ENCODE measurements at places on chromosomes 5 and 9. TPM values are rescaled to one million over a fixed set of nuclear protein-coding genes. Genes with fewer than 3 reads are reported as not detected.

GRCh38 chr5:39108987-39109386, 34.8 kb upstream of the RICTOR start:
- H3K4me1 ChIP-seq = no peaks in the 10 kb centered on the region
- H3K27me3 ChIP-seq = no peaks in the 10 kb centered on the region

DNA sequence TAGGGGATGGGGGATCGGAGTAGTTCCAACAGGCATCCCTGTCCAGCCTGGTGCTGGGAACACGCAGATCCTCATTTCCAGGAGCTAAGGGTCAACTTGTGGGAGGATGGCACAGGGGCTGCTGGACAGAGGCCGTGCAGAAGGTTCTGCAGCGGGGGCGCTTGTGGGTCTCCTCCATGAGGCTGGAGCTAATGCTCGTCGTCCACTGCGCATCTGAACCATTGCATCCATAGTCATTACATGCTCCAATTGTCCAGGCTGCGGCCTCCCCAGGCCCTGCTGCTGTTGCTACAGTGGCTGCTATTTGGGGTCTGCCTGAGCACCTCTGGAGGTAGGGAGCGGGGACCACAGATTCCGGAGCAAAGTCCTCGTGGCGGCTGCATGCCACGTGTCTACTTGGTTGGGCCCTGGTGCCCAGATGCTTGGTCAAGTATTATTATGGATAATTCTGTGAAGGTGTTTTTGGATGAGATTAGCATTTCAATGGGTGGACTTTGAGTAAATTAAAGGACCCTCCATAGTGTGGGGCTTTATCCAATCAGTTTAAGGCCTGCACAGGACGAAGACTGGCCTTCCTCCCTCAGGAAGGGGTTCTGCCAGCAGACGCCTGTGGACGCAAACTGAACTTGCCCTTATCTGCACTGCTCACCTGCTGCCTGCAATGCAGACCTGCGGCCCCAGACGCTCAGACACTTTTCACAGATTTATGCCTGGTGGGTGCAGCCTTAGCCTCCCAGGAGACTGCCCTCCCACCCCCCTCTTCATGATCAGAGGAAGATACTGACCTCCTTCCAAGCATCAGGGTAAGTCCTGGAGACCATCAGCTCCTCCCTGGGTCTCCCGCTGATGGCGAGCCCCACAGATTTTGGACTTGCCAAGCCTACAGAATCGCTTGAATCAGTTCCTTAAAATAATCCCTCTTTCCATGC, 127.5 kb upstream of the IRX4 start:
- H3K27me3 ChIP-seq = no peaks in the 10 kb centered on the region
- DNase-seq = no peak
- H3K4me1 ChIP-seq = no peaks in the 10 kb centered on the region
- H3K4me3 ChIP-seq = no peak overlapping the region

DNA sequence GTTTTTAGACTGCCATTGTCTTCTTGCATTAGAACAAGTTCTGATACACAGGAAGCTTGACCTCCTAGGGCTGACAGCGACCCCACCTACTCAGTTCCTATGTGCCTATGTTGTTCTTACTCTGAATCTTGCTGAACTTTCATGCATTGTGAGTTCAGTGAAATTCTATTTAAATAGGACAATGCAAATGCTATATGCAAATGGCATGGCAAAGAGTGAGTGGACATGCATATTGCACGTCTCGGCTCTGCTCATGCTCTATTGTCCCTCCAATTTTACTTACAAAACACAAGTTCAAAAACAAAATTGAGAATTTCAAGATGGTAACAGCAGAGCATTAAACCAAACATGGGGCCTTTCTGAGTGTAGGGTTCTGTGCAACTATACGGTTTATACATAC, 5.3 kb upstream of the DCP2 start:
- no peak for DNase-seq
- no peaks in the 10 kb centered on the region for H3K36me3 ChIP-seq
- no peak overlapping the region for H3K27ac ChIP-seq
- no peaks in the 10 kb centered on the region for H3K4me1 ChIP-seq
- no peaks in the 10 kb centered on the region for H3K27me3 ChIP-seq

DNA sequence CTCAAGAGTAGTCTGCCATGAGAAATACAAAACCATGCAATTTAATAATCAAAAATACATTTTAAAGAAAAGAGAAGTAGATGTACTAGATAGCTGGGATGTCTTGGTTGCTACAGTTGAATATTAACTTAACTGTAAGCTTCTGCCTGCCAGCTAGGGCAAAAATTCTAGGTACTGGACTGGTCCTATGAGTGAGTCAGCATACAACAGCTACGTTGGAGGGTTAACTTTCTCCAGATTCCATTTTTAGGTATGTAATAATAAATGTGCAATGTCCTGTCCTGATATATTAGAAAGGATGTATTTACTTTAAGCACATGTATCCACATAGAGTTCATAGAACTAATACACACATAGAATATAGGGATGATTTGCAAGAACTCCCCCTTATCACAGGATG, 230.1 kb downstream of the CAAP1 start:
- DNase-seq = no peak
- H3K4me3 ChIP-seq = no peak overlapping the region

GRCh38 chr9:69460012-69460411, 135.0 kb downstream of the ENTREP1 start:
- DNase-seq = no peak
- H3K4me3 ChIP-seq = no peak overlapping the region
- no peaks in the 10 kb centered on the region for H3K4me1 ChIP-seq

- H3K27me3 ChIP-seq = no peaks in the 10 kb centered on the region
- peak overlapping the region; percentile 47 for H3K27ac ChIP-seq
- DNase-seq = no peak
- peak overlapping the region; percentile 31 for H3K4me3 ChIP-seq
- no peaks in the 10 kb centered on the region for H3K36me3 ChIP-seq
These were observed 41.5 kb upstream of the LARP1 start for GRCh38 chr5:154713615-154714125.

- no peaks in the 10 kb centered on the region for H3K4me1 ChIP-seq
- DNase-seq = no peak
- H3K27ac ChIP-seq = no peak overlapping the region
These were observed 126.9 kb upstream of the ATP10B start for GRCh38 chr5:160978944-160979343.

GRCh38 chr9:137244486-137245449, 3.7 kb downstream of the TUBB4B start:
- H3K27ac ChIP-seq = no peak overlapping the region
- peaks cover 33% of the 10 kb centered on the region for H3K4me1 ChIP-seq
- H3K27me3 ChIP-seq = no peaks in the 10 kb centered on the region
- H3K4me3 ChIP-seq = no peak overlapping the region
- peaks cover 21% of the 10 kb centered on the region for H3K36me3 ChIP-seq

GRCh38 chr9:22863736-22864135, 417.1 kb downstream of the DMRTA1 start:
- no peak overlapping the region for H3K4me3 ChIP-seq
- DNase-seq = no peak
- no peak overlapping the region for H3K27ac ChIP-seq
- H3K4me1 ChIP-seq = no peaks in the 10 kb centered on the region
- no peaks in the 10 kb centered on the region for H3K36me3 ChIP-seq
- no peaks in the 10 kb centered on the region for H3K27me3 ChIP-seq

DNA sequence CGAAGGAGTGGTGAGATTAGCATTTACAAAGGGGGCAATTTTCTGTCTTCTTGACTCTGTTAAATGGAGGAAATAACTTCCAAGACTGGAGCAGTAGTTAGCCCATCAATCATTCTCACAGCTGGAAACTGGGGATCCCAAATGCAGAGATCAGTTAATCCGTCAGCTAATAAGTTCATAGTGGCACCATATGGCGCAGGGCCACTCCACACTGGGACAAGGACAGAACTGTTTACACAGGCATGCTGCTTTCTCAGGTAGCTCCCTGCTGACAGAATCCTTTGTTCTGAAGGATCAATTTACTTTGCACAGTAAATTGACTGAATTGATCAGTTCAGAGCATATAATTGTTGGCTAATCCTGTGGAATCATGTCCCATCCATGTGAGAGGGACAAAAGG, 395.7 kb downstream of the TMEM161B start:
- no peak overlapping the region for H3K4me3 ChIP-seq
- H3K27ac ChIP-seq = no peak overlapping the region
- H3K27me3 ChIP-seq = no peaks in the 10 kb centered on the region
- no peaks in the 10 kb centered on the region for H3K36me3 ChIP-seq
- no peak for DNase-seq

- no peaks in the 10 kb centered on the region for H3K27me3 ChIP-seq
- DNase-seq = no peak
- no peaks in the 10 kb centered on the region for H3K36me3 ChIP-seq
- H3K27ac ChIP-seq = no peak overlapping the region
These were observed 36.1 kb upstream of the SSBP2 start for GRCh38 chr5:81786991-81787390.

GRCh38 chr9:16213781-16214515, 656.5 kb downstream of the BNC2 start:
- DNase-seq = no peak
- no peaks in the 10 kb centered on the region for H3K36me3 ChIP-seq
- H3K27me3 ChIP-seq = no peaks in the 10 kb centered on the region
- no peak overlapping the region for H3K4me3 ChIP-seq
- no peak overlapping the region for H3K27ac ChIP-seq

- H3K36me3 ChIP-seq = peaks cover 36% of the 10 kb centered on the region
- no peaks in the 10 kb centered on the region for H3K4me1 ChIP-seq
- H3K27me3 ChIP-seq = no peaks in the 10 kb centered on the region
- H3K4me3 ChIP-seq = no peak overlapping the region
- H3K27ac ChIP-seq = no peak overlapping the region
These were observed 79.2 kb downstream of the OTULIN start for GRCh38 chr5:14743601-14744295.

DNA sequence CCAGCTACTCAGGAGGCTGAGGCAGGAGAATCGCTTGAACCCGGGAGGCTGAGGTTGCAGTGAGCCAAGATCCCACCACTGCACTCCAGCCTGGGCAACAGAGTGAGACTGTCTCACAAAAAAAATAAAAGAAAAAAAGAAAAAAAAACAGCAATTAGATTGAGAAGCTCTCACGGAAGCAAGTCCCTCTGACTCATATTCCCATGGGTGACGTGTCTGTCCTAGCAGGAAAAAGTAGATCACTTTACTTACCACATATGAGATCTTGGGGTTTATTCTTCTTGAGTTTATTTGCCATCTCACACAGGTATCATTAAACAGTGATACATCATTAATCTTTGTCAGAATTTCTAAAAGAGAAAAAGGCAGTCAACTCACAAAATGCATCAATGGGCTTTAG, 62.6 kb downstream of the SUSD1 start:
- no peak overlapping the region for H3K27ac ChIP-seq
- no peaks in the 10 kb centered on the region for H3K27me3 ChIP-seq
- H3K4me1 ChIP-seq = no peaks in the 10 kb centered on the region
- H3K4me3 ChIP-seq = no peak overlapping the region

GRCh38 chr5:154900066-154900465, 37.9 kb downstream of the GEMIN5 start:
- no peaks in the 10 kb centered on the region for H3K27me3 ChIP-seq
- no peak for DNase-seq
- peaks cover 23% of the 10 kb centered on the region for H3K4me1 ChIP-seq
- peak overlapping the region; percentile 75 for H3K27ac ChIP-seq

- no peak for DNase-seq
- H3K27me3 ChIP-seq = no peaks in the 10 kb centered on the region
- no peak overlapping the region for H3K27ac ChIP-seq
- peaks cover 16% of the 10 kb centered on the region for H3K4me1 ChIP-seq
- H3K36me3 ChIP-seq = no peaks in the 10 kb centered on the region
These were observed 77.5 kb downstream of the ZSWIM6 start for GRCh38 chr5:61409568-61409967.

The NRARP gene
- 21.5 TPM for total RNA-seq

The PCDHB10 gene
- 2.1 TPM for total RNA-seq

The PHF24 gene
- total RNA-seq = 0.23 TPM

The GDA gene
- 0.20 TPM for total RNA-seq

The CRHBP gene
- total RNA-seq = 0.26 TPM

The SLC4A9 gene
- 0.23 TPM for total RNA-seq

Data from upper lobe of right lung (tissue), 1 donor.